Activated T-helper 1 cell treated with Interleukin-2 at 50 U/mL for 16 hours (primary cell): ENCODE measurements at places on chromosomes 12 and 14.

DNA sequence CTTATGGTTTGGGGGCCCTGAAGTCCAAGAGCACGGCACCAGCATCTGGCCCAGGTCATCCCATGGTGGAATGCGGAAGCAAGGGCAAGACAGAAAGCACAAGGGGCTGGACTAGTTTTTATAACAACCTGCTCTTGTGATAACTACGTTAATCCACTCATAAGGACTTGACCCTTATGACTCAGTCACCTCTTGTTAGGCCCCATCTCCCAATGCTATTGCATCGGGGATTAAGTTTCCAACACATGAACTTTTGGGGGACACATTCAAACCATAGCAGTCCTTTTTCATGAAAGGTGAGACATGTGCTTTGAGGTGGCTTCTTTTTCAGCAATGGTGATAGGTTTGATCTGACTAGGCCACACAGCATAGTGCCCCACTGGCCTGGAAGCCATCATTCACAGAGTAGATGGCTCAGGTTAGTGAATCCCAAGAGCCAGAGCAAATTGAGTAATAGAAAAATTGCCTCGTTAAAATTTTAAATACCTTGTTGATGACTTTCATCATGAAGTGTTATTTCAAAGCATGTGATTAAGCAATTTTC lies 12.1 kb downstream of the FRMD6 start:
- DNase-seq, result no peak

DNA sequence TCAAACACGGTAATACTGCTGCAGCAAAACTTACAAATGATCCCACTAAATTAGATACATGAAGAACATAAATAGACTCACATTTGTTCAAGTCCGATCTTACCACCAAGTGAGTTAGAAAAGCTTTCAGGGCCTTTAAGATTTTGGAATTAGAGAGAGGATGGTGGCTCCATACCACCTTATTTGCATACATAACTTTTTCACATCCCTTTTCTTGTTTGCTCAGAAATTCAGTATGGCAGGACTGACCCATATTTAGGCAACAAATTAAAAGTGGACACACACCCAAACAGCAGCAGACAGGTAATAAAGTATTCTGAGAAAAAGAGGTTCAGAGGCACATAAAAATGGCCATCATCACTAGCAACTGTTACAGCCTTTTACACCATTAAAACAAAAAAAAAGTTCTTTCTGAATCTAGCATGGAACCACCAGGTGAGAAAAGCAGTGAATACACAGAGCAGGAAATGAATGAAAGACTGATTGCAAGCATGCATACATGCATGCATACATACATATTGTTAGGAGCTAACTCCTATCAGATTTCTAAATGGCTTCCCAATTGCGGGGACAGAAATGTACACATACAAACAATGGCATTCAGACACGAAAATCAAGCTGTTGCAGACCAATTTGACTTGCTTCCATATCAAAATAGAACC lies 23.3 kb downstream of the STXBP6 start:
- DNase-seq, result no peak

DNA sequence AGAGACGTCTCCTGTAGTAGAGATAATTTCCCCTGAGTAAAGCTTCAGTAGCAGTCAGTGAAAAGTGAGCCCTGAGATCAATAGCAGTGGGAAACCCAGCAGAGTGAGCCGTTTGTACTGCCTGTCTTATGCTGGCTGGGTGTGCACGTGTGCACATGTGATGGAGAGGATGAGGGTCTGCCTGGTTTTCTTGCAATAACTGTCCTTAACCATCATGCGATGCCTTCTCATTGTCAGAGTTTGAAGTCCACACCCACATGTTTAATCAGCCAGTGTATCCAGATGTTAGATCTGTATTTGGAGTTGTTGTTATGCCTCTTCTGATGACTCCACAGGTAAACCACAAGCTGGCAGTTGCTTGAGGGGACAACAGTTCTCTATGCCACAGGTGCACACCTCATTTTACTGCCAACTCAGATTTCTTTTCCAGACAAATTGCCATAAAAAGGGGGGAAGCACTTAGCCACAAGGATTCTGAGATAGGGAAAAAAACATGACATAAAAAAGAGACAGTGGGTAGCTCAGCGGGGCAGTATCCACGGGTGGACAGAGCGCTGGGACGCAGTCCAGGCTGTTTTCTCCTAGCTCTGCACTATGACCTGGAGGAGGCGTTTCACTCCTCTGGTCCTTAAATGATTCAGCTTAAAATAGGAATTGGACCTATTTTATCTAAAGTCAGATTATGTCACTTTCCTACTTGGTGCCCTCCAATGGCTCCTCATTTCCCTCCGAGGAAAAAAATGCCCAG lies 192.3 kb downstream of the ANO6 start:
- DNase-seq, result no peak

DNA sequence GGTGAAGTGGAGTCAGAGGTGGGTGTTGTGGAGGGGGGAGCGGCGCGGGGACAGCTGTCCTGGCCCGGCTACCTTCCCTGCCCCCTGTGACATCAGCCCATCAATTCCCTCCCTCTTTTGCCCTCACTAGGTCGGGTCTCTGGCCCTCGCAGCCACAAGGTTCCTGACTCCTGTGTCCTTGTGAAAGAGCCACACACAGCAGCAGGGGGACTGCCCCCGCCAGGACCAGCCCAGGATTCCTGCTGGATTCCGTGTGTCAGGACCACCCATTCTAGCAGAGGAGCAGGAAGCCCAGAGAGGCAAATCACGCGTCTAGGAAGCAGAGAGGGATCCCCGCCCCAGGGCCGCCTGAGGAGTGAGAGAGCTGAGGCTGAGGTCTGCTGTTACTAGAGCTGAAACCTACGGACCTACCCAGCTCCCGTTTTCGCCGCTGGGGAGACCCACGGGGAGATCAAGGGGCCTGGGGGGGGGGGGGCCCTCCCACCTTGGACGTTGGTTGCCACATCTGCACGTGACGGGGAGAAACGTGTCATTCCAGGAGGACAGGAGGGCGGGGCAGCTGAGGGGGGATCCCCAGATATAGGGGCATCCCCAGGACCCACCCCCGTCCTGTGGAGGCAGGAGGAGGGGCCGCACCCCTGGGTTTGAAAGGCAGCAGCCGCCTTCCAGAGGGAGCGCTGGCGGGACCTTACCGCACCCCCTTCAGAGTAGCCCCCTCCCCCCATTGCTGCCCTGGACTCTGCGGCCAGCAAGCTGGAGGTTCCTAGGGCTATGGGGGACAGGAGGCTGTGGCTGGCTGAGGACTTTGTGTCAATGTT lies 12.5 kb upstream of the INF2 start:
- no peak for DNase-seq

GRCh38 chr14:97074856-97075255 lies 277.7 kb downstream of the VRK1 start:
- no peak for DNase-seq

GRCh38 chr12:93804392-93805179 lies 127.4 kb downstream of the CRADD start:
- DNase-seq, result no peak

GRCh38 chr12:101019667-101020066 lies 190.4 kb downstream of the SLC5A8 start:
- no peak for DNase-seq

DNA sequence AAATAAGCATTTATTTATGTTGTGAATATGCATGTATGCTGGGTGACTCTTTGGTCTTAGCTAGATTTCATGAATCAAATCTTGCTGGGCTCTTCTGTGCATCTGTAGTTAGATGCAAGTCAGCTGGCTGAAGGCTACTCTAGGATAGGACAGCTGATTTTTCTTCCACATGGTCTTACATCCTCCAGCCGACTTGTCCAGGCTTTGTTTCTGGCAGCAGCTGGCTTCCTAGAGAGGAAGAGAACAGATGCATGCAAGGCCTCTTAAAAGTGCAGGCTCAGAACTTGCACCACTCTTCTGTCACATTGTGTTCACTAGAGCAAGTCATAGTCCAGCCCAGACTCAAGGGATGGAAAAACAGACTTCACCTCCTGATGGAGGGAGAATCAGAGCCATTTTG lies 435.4 kb upstream of the STXBP6 start:
- no peak for DNase-seq

DNA sequence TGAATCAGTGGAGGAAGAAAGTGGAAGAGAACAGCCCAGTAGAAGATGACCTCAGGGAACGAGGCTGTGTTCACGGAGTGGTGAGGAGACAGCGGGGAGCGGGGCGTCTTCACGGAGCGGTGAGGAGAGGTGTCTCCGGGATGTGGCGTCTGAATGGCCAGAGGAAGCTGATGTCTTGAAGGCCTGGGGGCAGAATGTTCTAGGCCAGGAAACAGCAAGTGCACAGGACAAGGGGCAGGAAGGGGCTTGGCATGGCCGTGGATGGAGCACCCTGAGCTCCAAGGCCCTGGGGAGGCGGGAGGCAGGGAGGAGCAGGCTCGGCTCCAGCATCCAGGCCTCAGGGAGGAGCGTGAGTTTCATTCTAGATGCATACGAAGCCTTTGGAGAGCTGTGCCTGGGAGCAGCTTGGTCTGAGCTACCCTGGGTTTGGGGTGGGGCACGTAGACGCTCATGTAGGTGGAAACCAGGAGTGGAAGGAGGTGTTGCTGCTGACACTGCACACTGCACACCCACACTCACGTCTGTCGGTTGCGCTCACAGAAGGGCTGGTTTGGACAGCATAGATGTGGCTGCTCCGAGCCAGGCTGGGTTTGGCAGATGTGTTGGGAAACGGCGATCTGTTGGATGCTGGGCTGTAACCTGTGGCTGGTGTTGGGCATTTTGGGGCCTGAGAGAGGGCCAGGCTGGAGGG lies 131.6 kb downstream of the ADGRD1 start:
- no peak for DNase-seq

DNA sequence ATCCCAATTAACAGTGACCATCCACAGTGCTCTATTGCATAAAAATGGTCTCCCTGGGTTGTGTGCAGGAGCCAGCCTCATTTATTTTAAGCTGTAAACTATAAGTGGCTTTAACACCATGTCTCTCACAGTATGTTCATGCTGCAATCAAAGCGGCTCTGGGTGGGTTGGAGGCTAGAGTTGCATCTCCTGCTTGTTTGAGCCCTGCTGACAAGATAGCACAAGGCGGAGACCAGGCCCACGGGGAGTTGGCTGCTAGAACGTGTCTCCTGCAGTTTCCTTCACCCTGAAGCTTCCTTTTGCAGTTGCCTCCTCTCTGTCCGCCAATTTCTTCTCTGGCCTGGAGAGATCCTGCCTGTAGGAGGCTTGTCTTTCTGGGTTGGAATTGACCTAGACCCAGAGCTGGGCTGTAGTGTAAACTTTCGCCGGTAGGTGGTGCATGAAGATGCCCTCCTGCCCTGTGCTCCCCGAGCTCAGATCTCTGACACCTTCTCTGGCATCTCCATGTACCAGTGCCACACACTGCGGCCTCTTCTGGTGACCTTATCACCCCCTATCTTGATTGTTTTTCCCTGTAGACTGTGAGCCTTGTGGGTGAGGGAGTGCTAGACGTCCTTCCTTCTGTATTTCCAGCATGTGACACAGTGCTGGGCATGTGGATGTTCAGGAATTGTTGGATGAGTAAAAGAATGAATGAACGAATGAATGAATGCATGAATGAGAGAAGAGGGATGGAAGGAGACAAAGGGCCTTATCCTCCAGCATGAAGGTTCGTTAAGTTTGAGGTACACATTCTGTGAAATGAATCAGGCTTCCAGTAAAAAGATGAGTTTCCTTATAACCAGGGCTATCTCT lies 10.4 kb downstream of the OTUB2 start:
- DNase-seq, result peak; percentile 54

DNA sequence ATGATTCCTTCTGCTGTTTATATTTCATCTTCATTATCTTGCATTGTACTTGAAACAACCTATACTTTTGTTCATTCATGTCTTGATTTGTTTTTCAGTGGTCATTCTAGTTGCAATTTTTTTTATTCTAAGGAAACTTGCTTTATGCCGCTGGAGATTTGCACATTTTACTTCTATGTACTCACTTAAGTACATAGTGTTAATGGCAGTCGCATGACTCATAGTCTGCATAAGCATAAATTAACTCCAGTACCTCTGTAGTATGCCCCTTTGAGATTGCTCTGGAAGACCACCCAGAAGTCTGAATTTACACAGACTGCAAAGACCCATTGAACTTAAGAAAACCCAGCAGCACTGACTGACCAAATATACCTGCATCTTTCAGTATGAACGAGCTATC lies 77.0 kb downstream of the MSRB3 start:
- DNase-seq, result no peak

GRCh38 chr14:92037989-92038388 lies 1.9 kb downstream of the TRIP11 start:
- no peak for DNase-seq

- no peak for DNase-seq
Measured at GRCh38 chr12:53736592-53736991, 9.3 kb upstream of the CALCOCO1 start.

DNA sequence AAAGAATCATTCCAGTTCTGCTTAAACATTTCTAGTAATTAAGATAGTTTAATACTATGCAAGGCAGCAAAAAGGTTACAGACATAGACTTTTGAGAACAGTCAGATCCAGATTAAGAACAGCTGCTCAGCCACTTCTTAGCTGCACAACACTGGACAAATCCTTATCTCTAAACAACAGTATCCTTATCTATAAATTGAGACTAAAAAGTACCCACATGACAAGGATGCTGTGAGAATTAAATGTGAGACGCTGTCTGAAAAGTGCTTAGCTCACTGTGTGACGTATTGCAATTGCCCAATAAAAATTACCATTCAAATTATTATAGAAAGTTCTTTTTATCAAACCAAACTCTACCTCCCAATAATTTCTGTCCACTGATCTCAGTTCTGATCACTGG lies 35.5 kb downstream of the BORCS5 start:
- DNase-seq, result no peak

DNA sequence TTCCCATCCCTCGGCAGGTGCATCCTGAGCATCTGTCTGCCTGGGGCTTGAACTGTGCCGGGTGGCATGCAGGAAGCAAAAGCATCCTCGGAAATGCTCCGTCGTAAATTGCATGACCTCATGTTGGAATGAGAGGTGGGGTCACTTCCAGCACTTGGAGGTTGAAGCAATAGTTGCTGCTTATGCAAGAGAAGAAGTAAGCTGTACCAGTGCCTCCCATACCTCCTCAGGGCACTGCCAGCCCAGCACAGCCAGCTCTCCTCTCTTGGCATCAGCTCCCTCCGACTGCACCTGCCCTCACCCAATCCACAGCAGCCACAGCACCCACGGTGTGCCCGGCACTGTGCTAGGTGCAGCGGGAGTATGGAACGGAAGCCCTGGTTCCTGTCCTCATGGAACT lies 11.5 kb downstream of the TEAD4 start:
- DNase-seq, result no peak

DNA sequence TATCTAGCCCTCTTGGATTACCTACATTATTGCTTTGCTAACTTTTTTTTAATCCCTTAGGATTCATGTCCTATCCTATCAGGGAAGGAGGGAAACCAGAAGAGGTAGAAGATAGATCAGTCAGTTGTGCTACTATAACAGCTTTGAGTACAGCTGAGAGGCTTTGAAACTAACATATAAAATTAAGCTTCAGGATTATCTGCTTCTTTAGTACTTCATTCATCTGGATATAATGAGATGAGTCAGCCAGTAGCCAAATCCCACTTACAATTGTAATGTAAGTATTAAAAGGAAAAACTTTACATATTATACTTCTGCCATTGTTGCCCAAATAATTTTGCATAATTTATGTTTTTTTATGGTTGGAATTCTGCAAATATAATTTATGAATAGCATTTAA lies 33.4 kb upstream of the ANO6 start:
- no peak for DNase-seq
